Fibroblast of skin of scalp (primary cell): ENCODE measurements at places on chromosomes 13 and 19.

DNA sequence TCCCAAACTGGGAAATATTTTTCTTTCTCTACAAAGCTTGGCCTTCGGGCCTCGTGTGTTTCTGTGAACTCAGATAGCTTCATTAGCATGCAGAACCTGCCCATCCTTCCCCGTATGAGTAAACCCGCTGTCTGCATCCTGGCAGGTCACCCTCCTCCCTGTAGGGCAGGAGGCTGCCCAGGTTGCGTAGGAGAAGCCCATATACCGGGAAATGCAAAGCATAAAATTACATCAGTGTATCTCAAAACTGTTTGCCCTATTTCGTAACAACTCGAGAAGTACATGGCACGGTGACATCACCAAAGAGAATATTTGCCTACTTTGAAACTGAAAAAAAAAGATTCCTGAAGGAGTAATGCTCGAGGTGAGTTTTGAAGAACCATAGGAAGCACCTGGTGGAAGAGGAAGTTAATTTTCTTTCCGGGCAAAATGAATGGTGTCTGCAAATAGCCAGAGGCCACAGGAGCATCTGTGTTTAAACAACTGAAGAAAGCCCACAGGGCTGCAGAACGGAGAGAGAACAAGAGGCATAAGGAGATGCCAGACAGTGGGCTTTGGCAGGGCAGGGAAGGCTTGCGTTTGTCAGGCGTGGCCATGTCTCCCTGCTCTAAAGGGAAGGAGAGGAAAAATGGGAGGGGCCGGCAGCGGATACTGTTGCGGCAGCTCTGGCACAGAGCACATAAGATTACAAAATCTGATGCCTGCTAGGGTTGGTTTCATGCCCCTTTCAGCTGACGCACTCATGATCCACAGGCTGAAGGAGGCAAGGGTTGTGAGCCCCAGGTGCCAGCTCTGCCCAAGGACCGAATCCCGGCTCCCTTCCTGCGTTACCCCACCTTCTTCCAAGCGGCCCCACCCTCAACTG lies 81.4 kb downstream of the IRS2 start:
- DNase-seq = no peak

- DNase-seq = no peak
These were observed 15.8 kb downstream of the TLE2 start for GRCh38 chr19:3013263-3013725.

DNA sequence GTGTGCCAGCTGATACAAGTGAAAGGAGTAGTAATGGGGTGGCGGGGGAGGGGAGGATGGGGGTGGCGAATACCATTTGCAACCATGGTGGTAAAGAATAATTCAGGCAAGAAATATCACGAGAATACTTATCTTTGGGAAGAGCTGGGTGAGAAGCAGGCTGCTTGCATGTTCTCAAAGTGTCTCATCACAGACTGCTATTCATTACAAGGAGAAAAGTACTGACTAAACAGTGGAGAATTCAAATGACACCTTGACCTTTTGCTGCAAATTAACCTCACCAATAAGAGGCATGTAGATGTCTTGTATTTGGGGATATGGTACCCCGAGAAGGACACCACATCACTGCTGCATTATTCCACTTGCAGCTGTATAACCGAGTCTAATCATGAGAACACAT lies 585.7 kb upstream of the GPC6 start:
- no peak for DNase-seq

DNA sequence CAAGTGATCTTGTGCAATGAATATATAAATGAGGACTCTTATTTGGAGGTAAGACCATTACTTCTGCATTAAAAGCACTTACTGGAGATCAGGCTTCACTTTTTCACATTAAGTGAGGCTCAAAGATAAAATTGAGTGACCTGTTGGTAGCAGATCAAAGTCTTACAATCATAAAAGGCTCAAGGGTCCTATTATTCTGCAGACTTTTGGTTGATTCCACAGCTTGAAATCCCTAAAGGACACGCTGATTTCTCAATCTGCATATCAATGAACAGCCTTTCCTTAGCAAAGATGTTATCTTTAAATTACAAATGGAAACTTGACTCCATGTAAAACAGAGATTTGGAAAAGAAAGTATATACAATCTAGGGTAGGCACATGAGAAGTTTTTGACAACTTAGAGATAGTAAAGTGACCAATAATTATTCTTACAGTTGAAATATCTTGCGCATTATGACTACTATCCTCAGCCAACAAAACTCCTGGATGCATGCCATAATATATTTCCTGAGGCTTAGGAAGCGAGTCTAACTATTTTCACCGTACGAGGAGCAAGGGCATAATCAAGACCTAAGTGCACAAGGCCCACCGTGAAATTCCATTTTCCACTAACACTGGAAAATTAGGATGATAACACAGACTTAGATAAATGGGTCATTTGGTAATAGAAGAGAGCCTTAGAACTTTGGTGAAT lies 640.7 kb downstream of the LIG4 start:
- DNase-seq = no peak

DNA sequence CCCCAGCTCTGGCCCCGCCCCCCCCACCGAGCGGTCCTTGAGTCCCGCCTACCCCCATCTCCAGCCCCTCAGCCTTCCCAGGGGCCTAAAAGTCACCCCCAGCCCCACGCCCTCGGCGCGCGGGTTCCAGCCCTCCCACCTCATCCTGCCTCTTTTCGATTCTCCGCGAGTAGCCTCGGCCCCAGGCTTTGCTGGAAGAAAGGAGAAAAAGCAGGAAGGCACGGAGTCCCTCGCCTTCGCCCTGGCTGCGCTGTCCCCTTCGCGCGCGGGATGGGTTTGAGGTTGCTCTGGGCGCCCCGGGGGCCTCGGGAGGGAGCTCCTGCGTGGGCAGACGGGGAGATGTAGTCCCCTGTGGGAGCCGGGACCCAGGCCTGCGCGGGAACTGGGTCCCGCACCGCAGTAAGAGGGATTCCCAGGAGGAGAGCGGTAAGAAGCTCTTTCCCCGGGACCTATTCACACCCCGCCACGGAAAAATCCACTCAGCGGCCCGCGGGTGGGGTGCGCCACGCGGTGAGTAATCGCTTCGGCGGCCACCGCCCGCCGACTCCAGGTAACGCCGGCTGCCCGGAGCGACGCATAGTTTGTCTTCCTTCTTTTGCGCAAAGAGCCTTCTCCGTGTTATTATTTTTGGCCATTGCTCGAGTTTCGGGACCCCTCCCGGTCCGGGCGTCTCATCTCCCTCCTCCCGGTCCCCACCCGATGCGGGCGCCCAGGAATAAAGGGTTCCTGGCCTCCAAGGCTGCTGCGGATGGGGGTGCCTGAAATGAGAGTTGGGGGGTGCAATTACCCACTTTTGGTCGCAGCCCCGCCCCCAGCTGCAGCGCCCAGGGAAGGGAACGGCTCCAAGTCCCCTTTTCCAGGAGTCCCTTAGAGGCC lies 865 bp upstream of the CRLF1 start:
- no peak for DNase-seq

DNA sequence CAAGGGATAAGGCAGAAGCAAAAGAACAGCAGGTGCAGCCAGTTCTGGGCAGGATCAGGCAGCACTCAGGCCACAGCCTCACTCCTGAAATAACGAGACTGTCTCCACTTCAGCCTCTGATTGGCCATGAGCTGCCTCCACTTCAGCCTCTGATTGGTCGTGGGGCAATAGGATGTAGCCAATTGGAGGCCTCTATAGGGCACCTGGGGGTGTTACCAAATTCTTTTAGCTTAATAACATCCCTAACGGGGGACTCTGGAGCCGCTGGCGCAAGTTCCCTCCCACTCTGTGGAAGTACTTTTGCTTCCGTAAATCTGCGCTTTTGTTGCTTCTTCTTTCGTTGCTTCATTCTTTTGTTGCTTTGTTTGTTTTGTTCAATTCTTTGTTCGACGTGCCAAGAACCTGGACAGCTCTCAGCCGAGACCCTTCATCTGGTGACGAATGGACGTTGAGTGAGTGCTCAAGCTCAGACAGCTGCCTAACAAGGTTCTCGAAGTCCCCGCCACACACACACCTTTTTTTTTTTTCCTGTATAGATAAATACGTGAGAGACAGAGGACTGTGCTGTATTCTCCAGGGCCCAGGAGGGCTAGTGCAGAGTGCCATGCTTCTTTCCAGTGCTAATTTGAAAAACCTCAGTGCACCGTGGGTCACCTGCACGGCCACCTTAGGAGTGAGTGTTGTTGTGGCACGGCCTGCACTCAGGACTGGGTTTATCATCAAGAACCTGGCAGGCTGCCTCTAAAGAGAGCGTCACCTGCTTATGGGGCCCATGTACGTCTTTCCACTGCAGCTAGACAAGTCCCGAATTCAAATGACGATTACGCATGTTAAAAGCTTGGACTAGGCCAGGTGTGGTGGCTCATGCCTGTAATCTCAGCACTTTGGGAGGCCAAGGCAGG lies 32.0 kb upstream of the TUBGCP3 start:
- DNase-seq = peak; percentile 19

DNA sequence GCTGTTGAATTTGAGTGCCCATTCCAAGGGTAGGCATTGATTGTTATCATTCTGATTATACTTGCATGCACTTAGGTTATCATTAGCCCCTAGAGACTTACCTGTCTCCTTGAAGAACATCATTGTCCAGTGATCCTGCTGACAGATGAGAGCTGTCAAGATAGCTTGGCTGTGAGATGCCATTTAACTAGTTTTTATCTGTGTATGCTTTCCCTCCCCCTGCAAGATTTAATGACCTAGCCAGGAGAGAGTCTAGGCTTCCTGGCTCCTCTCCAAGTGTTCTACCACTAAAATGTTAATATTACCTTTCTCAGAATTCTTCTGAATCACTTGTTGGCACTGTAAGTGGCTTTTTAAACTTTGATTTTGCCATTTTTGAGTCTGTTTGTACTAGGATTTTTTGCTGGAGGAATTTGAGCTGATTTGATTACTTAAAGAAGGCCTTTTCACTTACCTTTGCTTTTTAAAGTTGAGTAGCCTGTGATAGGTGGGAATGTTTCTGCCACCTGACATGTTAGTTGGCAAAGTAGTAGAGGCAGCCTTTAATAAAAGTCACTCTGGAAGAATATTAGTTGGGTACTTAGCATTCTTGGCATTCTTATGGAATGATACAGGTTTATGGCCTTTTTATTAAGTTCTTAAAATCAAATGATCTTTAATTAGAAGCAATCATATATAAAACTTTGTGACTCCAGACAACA lies 41.1 kb downstream of the ARHGAP35 start:
- no peak for DNase-seq

- no peak for DNase-seq
These were observed 384.3 kb downstream of the HS6ST3 start for GRCh38 chr13:96474181-96474557.

- no peak for DNase-seq
These were observed 136.4 kb downstream of the STOML3 start for GRCh38 chr13:38854226-38854625.

GRCh38 chr19:19744641-19745040 lies 11.7 kb upstream of the ZNF14 start:
- DNase-seq = no peak

DNA sequence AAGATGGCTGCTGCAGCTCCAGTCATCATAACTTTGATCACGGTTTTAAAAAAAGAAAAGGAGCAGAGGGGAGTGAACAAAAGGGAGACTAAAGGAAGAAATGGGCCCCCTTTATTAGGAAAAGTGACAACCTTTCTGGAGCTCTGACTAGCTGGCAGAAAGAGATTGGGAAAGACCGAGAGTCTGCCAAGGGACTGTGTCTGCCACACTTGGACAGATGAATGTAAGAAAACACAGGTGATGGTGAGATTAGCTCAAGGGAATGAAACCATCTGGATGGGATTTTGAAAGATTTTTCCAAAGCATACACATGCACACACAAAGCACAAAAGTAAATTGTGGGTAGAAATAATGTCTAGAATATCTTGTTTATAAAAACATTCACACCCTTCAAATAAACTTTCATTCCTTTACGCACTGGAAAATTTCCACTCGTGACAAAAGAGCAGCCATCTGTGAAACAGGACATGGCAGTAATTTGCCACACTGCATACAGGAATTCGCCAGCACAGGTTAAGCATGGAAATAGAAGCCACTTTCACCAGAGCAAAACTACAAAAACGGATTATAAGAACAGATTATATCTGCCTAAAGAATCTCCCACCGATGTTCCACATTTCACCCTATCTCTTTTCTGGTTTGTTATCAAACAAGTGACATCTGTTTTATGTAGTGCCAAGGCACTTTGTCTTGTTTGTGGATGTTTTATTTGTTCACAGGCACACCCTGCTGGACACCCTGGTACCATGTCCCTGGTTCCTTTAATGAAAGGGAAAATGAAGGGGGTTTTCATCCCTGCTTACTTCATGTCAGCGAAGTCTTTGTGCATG lies 819.5 kb downstream of the DIAPH3 start:
- DNase-seq = no peak

- DNase-seq = no peak
These were observed 4.9 kb upstream of the CERS1 start for GRCh38 chr19:18900700-18901481.

GRCh38 chr13:110916301-110917142 lies 1.7 kb upstream of the ANKRD10 start:
- peak; percentile 95 for DNase-seq

DNA sequence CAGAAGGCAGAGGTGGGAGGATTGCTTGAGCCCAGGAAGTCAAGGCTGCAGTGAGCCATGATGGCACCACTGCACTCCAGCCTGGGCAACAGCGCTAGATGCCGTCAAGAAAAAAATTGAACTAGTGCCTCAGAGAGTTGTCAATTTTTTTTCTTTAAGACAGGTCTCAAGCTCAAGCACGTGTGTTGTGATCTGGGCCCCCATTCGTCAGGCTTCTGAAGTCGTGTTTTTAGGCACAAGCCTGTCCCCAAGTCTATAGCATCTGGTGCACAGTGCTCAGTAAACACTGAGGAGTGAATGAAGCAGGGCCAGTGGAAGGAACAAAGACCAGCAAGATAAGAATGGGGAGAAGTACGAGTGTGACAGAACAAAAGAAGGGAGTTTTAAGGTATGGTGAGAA lies 23.7 kb upstream of the LAMP1 start:
- DNase-seq = no peak

GRCh38 chr19:44648631-44649251 lies 5.0 kb downstream of the PVR start:
- DNase-seq = peak; percentile 86

DNA sequence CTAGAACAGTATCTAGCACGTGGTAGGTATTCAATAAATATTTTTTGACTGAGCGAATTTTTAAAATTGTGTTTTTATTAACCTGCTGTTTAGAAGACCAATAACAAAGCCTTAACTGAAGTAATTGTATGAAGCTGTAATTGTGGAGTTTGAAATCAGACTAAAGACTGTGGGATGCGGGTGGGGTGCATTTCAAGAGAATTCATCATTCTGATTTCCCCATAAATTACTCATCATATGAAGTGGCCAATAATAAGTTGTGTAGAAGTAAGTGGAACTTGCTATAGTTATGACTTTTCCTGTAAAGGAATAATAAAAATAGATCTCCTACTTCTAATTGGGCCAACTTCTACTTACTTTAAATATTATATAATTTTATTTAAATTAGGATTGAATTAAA lies 449.3 kb downstream of the PCDH9 start:
- DNase-seq = peak; percentile 44

- DNase-seq = no peak
These were observed 836.2 kb downstream of the DACH1 start for GRCh38 chr13:71030784-71031183.
